ENCODE measurements at places on chromosomes 5 and 9.

- DNase-seq: peak; percentile 31
Measured at GRCh38 chr5:151083081-151083676, 2.3 kb upstream of the TNIP1 start.

- DNase-seq: no peak
Measured at GRCh38 chr5:122498163-122498562, 186.1 kb downstream of the SNCAIP start.

GRCh38 chr9:137070906-137071275 is 534 bp upstream of the SAPCD2 start:
- DNase-seq: no peak

GRCh38 chr5:10167806-10168205 is 81.9 kb downstream of the ATPSCKMT start:
- DNase-seq: no peak

DNA sequence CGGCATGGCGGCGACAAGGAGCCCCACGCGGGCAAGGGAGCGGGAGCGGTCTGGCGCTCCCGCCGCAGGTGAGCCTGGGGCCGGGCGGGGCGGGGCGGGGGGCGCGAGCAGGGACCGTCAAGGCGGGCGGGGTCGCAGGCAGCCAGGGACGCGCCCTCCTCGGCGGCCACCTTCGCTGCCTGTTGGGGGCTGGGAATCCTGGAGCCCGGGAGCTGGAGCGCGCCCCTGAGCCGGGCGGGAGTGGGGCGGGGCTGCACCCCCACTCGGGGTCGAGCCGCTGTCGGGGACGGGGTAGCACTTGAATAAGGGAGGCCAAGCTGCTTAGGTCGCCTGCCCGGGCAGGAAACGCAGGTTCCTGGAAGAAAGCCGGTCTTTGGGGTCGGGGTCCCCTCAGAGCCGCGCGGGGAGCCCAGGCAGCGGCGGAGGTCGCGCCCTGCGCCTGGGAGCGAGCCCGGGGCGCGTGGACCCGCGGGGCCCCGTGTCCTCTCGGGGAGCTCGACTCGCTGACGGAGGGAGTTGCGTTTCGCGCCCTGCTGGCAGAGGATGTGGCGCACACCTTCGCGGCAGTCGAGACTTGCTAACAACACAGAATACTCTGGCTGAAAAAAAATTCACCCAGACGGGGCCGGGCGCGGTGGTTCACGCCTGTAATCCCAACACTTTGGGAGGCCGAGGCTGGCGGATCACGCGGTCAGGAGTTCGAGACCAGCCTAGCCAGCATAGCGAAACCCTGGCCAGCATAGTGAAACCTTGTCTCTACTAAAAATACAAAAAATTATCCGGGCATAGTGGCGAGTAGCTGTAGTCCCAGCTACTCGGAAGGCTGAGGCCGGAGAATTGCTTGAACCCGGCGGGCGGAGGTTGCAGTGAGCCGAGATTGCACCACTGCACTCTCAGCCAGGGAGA is 552 bp downstream of the OTULINL start:
- peak; percentile 83 for DNase-seq

DNA sequence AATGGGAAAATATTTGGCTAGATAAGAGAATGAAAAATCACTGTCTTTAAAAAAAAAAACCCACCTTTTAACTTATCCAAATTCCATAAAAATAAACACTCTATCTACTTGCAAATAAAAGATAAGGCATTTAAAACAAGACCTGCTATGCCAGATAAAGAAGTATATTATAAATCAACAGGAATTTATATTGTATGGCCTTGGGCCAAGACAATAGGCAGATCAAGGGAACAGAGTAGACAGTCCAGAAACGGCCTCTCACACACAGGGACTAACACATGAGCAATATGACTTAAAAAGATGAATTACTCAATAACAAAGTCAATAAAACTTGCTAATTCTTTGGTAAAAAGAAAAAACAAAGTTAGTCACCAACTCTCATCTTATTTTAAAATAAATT is 34.7 kb upstream of the ICE1 start:
- no peak for DNase-seq

GRCh38 chr5:159427180-159428012 is 97.1 kb upstream of the IL12B start:
- no peak for DNase-seq

DNA sequence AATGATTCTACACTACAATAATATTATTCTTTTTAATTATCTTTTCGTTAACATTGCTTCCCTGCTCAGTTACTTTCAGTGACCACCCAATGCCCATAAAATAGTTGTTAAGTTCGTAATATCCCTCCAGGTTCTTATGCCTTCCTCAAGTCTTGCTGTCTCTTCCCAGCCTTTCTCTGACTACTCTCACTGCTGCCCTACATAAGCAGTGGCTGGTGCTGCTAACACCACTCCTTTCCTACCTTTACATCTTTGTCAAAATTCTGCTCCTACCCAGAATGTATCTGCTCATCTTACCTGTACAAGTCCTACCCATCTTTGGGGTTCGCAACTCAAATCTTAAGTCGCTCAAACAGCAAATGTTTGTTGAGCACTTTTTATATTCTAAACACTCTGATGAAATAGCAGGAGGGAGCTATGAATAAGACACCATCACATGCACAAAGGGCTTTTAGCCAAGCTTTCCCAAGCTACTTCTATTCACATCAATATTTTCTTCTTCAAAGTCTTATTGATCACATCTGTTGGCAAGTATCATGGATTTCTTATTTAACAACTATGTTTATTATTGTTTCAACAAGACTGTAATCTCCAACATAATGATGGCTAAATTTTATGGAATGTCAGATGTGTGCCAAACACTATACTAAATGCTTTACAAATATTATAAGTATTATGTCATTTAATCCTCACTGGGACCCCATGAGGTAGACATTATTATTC is 29.5 kb downstream of the SLC25A46 start:
- no peak for DNase-seq

GRCh38 chr9:22446589-22446949 is at the start of gene DMRTA1:
DMRTA1 (plus strand) TSS chr9:22446824; CDS start chr9:22447066, 242 bp downstream.
- DNase-seq: no peak

GRCh38 chr9:96209407-96210271 is 92.3 kb downstream of the HSD17B3 start:
- DNase-seq: no peak

GRCh38 chr9:126504977-126505455 is 108.7 kb upstream of the LMX1B start:
- no peak for DNase-seq

- no peak for DNase-seq
Measured at GRCh38 chr5:53011233-53011632, 22.1 kb downstream of the ITGA2 start.

DNA sequence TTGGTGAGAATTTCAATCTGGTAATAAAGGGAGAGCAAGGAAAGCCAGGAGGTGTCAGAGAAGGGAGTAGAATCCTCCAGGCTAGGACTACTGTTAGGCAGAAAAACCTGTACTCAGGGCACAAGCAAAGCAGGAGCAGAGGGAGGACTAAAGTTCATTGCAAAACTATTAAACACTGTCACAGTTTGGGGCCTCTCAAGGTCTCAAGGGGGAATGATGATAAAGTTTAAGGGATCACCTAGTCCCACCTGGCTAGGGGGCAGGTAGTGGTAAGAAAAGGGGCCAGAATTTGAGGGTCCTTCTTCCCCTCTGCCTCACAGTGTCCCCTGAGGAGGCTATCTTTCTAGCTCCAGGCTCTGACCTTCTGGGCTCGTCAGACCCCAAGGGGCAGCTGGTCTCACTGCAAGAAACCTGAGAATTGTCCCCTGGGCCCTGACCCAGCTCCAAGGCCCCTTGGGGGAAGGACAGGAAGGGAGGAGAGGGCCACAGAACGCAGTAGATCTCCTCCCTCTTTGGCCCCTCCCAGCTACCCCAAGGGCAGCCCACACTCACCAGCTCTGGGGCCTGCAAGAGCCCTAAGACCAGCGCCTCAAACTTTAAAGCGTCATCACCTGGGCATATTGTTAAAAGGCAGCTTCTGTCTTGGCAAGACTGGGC is 974 bp downstream of the CCDC69 start:
- peak; percentile 58 for DNase-seq

DNA sequence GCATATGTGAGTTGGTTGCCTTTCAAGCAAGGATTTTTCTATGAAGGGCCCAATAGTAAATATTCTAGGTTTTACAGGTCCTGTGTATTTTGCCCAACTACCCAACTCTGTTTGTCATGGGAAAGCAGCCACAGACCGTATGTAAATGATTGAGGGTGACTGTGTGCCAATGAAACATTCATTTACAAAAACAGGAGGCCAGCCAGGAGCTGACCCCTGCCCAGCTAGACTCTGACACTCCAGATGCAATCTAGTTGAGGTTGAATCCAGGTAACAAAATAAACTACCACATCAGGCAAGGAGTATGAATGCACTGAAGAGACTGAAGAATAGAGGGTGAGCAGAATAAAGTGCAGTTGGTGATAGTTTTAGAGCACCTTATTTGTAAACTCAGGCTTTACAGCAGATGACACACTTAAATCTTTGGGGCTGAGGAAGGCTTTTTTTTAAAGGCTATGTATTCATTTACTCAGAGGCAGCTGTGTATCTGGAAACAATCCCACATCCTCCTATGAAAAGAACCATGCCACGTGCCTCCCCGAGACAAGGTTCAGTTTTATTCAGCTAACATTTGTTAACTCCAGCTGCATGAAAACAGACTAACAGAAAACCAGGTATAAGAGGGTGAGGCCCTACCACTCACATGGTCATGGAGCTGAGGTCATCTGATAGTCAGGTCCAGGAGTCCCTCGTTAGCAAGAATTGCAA is 60.7 kb downstream of the SLC1A1 start:
- DNase-seq: no peak

DNA sequence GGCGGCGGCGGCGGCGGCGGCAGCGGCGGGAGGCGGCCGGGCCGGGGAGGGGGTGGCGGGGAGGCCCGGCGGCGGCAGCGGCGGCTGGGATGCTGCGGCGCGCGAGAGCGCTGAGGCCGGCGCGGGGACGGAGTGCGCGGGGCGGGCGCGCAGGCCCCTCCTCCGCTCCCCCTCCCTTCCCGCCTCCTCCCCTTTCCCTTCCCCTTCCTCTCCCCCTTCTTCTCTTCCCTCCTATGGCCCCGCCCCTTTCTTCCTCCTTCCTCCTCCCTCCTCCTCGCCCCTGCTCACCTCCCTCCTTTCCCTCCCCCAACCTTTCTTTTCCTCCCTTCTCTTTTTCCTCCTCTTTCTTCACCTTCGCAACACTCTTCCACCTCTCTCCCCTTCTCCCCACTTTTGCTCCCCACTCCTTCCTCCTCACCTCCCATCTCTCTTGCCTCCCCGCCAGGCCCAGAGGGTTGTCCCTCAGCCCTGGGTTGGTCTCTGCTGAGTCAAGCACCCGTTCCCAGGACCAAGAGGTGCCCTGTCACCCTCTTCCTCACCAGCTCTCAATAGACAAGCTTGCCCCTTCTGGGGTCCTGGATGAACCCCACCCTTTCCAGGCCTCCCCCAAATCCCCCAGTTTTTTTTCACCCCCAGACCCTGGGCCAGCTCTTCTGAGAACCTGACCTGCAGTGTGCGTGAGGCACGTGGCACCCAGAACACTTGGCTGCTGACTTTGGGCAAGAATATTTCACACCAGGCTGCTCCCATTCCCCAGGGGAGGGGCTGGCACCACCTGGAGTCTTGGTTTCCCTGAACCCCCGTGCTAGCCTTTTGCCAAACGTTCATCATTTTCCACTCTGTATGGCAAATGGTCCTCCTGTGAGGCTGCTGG is at the start of gene SEMA4D:
Gene SEMA4D, minus strand, starts transcription at position 136 of the 874 bp plus-strand sequence. CDS start 92,657 bp downstream, outside the sequence.
- no peak for DNase-seq

DNA sequence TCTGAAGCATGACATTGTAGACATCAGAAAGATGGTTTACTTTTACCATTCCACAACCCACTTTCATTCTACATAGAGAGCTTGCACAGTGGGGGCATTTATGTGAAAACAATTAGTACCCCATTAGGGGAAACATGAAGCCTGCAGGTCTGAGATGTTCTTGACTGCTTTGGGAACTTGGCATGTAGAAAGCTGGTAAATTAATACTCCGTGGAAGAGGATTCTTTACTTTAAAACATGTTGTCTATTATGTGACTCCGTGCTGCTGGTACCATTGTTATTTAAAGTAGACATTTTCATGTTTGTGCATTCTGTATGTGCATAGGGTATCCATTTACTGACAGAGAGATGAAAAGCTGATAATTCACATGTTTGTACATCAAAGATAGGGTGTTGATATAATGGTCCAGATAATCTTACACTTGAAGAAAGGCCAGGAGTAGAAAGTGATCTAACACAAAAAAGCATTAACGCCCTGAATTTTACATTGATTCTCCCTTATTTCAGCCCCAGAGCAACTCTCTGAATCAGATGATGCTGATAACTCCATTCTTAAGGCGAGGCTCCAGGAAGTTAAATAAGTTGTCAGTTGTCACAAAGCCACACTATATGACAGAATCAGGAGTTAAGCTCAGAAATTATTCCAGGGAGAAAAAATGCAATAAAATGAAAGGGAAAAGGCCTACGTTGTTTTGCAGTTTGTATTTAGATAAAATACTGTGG is 50.1 kb upstream of the CD180 start:
- no peak for DNase-seq

DNA sequence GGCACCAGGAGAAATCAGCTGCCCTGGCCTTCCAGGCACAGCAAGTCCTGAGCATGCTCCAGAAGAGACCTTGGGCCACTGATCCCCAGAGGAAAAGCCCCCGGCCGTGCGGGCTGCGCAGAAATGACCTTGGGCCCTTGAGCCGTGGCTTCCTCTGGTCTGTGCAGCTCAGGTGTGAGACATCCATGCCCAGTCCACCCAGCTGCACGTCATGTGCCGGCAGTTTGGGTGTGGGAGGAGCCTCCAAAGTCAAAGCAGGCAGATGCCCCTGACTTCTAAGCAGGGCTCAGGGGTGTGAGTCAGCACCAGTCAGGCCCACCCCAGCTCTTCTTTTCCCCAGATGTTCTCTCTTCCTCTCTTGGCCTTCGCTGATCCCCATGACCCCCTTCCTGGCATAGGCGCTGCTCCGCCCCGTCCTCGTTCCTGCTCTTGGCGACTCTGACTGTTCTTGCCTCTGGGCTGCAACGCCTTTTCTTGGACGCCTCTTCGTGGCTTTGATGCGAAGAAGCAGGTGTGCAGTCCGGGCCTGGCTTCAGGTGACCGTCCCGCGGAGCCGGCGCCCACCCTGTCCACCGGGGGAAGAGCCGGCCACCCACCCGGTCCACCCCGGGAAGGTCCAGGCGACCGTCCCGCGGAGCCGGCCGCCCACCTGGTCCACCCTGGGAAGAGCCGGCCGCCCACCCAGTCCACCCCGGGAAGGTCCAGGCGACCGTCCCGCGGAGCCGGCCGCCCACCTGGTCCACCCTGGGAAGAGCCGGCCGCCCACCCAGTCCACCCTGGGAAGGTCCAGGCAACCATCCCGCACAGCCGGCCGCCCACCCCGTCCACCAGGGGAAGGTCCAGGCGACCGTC is 5.9 kb upstream of the QSOX2 start:
- no peak for DNase-seq

- no peak for DNase-seq
Measured at GRCh38 chr5:128195316-128195715, 111.8 kb downstream of the SLC12A2 start.

DNA sequence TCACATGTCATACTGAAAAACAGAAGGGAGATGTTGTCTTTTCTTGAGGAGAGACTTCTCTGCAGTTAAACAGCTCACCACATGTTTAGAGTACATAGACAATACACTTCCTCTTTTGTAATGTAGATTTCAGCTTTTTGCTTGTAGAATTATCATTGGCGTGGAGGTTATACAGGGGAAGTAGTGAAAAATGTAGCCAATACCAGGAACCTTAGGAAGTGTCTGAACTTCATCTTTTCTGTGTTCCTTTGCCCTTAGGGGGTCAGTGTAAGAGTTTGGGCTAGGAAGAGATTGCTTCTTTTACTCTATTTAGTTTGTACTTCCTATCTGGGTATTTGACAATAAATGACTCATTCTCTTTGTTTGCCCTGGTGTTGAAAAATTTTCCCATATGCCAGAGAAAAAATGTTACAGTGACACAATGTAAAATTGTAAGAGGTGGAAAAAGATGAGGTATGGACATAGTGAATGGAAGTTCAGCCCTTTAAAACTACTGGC is 21.0 kb upstream of the CDKN2B start:
- DNase-seq: no peak

All from activated gamma-delta T cell treated with Interleukin-2 at 50 U/mL for 16 hours (primary cell).